Cerebellar nuclear complex (tissue), 1 donor: ENCODE measurements at places on chromosomes 6 and 20.

- DNase-seq, result no peak
These were observed at the start of gene IL20RA for GRCh38 chr6:137044366-137045221. IL20RA (minus strand) TSS chr6:137044965; CDS start chr6:137044728, 237 bp downstream.

- no peak for DNase-seq
These were observed 194.4 kb downstream of the TMEM200A start for GRCh38 chr6:130560231-130560630.

DNA sequence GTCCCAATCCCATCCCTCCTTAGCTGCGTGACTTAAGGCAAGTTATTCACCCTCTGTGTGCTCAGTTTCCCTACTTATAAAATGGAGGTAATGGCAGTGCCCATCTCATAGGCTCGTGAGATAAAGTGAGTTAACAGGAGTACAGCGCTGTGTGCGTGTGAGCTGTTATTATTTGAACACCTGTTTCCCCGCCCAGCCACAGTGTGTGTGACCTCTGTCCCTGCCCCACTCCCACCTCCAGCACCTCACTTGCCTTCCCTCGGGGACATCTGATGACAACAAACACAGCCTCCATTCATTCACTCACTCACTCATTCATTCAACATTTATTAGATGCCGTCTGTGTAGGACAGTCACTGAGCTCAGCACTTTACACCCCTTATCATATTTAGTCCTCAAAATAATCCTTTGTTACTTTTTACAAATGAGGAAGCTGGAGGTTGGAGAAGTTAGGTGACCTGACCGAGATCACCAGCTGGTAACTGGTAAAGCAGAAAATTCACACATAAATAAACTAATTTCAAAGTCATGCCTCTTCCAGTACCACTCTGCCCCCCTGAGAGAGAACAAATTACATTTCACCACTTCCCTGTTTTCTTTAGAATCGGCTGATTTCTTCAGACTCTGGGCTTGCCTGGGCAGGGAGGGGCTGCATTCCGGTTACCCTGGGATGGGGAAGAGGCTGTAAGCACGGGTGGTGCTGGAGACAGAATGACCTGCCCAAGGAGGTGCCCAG is 58.6 kb downstream of the CPNE5 start:
- no peak for DNase-seq

DNA sequence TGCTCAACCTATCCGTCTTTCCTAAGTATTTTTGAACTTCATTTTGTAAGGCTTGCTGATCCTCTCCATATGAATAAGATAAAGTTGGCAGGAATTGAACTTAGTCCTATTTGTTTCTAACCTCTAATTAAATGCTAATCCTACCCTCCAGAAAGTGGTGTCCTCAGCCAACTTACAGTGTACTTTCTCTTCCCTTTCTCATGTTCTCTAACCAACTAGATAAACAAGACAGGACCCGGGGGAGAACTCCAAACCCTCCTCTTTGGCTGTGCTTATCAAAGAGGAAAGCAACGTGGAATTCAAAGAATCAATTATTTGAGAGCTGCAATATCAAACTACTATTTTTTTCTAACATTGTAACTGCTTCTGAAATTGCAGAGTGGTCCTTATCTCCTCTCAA is 56.5 kb upstream of the NRSN1 start:
- DNase-seq, result no peak

- DNase-seq, result no peak
These were observed 139.2 kb upstream of the SASH1 start for GRCh38 chr6:148203281-148203925.

DNA sequence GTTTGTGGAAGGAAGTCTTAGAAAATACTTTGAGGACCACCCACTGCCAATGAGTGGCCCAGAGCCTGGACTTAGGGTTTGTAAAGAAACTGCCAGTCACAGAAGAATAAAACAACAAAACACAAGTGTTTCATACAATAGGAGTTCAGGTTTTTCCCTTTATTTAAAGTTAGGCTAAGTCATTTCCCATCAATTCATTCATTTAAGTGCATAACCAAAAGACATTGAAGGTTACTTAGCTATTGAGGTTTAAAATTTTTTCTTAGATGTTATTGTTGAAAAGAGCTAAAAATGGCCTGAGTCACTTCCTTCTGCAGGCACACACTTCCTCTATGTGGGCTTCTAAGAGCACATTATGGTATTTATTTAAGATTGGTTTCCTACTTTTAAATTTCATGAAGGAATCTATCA is 54.2 kb downstream of the ARMC2 start:
- no peak for DNase-seq

DNA sequence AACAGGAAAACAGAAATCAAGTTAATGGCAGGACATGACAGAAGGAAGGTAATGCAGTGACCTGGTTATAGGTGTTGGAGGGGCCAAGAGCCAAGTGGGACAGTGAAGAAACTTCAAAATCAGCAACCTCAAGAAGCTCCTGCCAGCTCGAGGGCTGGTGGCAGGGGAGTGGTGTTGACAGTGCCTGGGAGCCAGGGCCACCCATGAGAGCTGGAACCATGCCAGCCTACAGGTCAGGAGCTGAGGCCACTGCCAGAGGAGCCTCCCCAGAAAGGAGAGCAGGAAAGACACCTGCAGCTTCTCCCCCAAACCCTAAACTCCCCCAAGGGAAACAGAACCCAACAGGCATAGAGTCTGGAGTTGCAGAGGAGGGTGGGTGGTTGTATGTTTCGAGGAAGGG is 262.1 kb downstream of the LRFN2 start:
- DNase-seq, result no peak

GRCh38 chr6:126905917-126906316 is 212.6 kb upstream of the RSPO3 start:
- DNase-seq, result no peak

GRCh38 chr6:146770275-146770964 is 171.6 kb downstream of the ADGB start:
- no peak for DNase-seq

DNA sequence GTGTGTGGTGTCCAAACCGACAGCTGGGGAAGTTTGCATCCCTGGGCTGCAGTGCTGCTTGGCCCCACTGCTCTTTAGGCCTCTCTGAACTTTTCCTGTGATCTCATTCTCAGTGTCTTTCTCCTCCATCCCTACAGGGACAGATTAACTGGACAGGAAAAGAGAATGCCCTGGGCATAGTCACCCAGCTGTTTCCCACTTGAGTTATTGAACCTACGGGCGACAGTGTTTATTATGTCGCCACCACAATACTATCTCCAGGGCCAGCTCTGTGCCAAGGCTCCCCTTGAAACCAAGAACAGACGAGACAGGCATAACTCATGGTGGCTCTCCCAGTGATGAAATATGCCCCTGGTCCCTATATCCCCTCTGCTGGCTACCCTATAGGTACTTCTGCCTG is 147.8 kb upstream of the EPHA7 start:
- no peak for DNase-seq

GRCh38 chr6:73929405-73929804 is 233.4 kb downstream of the CD109 start:
- no peak for DNase-seq

DNA sequence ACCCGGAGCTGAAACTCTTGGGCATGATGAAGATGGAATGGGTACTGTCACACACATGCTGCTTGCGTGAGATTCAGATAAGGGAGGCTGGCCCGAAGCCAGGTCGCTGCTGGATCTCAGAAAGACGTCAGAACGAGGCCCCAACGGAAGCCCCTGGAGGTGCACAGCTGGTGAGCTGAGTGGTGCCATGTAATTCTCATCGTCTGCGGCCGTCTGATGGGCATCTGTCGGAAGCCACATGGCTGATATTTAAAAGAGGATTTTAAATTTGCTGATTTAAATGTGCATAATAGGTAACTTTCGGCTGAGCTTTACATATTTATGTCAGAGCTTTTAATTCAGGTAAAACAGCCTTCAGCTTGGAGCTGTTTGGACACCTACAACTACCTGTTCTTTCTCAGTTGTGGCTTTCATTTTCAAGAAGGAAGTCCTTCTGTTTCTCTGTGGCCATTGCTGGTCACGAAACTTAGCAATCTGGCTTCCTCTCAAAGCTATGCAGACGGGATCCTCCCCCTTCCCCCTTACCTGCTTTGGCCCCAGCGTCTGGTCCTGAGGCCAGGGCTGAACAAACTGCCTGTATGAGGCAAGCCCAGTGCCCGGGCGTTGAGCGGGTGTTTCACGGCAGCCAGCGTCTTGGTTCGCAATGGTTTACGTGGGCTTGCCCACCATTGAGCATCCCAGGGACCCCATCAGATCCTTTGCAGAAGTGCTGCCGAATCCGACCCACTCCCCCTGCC is 9.2 kb downstream of the SLCO4A1 start:
- no peak for DNase-seq

GRCh38 chr6:69693762-69694161 is 103.0 kb downstream of the LMBRD1 start:
- DNase-seq, result no peak

- DNase-seq, result no peak
These were observed 29.7 kb upstream of the GFOD1 start for GRCh38 chr6:13517116-13517515.

DNA sequence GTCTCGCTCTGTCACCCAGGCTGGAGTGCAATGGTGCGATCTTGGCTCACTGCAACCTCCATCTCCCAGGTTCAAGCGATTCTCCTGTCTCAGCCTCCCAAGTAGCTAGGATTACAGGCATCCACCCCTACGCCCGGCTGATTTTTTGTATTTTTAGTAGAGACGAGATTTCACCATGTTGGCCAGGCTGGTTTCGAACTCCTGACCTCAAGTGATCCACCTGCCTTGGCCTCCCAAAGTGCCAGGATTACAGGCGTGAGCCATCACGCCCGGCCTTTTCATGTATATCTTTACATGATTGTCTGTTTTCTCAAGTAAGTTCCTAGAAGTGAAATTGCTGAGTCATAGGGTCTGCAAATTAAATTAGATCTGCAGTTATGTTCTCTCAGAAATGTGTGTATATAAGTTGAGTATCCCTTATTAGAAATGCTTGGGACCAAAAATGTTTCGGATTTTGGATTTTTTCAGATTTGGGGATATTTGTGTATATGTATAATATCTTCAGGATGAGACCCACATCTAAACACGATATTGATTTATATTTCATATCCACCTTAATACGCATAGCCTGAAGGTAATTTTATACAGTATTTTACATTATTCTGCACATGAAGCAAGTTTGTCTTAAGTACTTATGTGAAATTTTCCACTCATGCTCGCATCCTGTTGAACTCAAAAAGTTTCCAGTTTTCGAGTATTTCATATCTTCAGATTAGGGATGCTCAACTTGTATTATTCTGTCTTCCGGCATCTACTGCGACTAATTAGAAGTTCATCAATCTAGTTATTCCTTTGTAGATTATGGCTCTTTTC is 40.4 kb downstream of the TAB2 start:
- no peak for DNase-seq

GRCh38 chr6:51163843-51164529 is 345.3 kb downstream of the TFAP2B start:
- DNase-seq, result no peak

- DNase-seq, result no peak
These were observed 48.1 kb upstream of the SMLR1 start for GRCh38 chr6:130778946-130779657.

DNA sequence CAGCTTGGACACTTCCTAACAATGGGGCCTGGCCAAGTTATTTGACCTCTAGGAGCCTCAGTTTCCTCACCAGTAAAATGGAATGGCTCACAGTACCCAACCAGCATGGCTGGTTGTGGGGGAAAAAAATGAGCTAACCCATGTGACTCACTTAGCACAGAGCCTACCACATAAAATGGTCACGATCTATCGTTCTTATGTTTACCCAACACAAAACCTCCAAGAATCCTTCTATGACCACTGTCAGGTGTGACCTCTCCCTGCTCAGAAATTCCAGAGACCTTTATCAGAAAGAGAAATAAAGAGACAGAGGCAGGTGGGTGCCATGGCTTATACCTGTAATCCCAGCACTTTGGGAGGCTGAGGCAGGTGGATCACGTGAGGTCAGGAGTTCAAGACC is 39.4 kb downstream of the BPIFB1 start:
- no peak for DNase-seq

GRCh38 chr6:167235005-167235404 is 56.1 kb upstream of the UNC93A start:
- no peak for DNase-seq

DNA sequence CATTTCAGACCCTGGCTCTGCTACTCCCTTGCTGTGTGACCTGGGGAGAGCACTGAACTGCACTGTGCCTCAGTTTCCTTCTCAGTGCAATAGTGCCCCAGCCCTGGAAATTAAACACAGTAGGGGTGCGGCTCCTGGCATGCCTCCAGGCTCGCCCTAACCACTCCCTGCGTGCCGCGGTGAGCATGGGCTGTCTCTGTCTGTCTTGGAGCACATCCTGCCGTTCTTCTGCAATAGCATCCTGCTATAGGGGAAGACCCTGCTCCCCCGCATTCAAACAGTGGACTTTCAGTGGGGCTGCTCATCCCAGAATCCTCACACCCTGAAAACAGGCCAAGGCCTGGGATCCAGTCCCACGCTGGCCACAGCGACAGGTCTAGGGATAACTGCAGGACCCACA is 129.5 kb downstream of the FOXC1 start:
- no peak for DNase-seq

GRCh38 chr6:34074064-34074742 is 71.7 kb downstream of the GRM4 start:
- DNase-seq, result no peak

DNA sequence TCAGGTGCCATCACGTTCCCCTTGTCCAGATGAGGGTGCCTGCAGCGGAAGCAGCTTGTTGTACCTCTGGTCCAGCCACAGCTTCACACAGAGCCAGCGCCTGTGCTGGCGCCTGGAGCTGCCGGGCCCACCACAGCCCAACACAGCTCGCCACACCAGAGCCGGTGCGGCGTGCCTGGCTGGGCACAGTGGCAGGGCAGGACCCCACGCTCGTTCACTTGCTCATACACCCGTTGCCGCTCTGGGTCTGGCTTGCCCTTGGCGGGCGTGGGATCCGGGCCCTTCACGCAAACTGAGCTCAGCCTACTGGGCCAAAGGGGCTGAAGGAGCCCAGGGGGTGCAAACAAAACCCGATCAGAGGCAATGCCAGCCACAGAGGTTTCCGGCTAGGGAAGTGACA is 492.5 kb upstream of the MANEA start:
- DNase-seq, result no peak

DNA sequence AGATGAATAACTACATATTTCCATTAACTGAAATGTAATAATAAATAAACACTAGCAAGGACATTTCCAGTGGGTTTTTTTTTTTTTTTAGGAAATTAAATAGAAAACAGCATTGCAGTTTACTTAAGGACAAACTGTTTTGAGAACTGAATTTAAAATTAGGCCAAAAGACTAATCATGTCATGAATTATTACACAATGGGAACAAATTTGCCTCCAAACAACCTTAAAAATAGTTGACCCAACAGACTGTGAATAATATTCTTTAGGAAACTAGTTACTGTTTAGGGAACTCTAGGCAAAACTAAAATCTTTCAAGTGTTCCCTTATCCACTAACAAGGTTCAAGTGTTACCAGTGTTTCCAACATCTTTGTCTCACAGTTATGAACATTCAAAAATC is 16.4 kb upstream of the COL12A1 start:
- DNase-seq, result no peak
